ENCODE measurements at places on chromosomes 1 and 21. TPM values are rescaled to one million over a fixed set of nuclear protein-coding genes. Genes with fewer than 3 reads are reported as not detected.

The SYNJ1 gene
- polyA plus RNA-seq = 0.05 TPM

The NT5C1A gene
- not detected for polyA plus RNA-seq

The AGL gene
- polyA plus RNA-seq = 5.0 TPM

The LCE1D gene
- not detected for polyA plus RNA-seq

The CRNN gene
- polyA plus RNA-seq = not detected

The ATAD3C gene
- polyA plus RNA-seq = 3.1 TPM

The PFKFB2 gene
- polyA plus RNA-seq = 0.94 TPM

The CD2 gene
- polyA plus RNA-seq = 325 TPM

The LCE3D gene
- polyA plus RNA-seq = not detected

The ELOA gene
- polyA plus RNA-seq = 16.4 TPM

The RHOU gene
- not detected for polyA plus RNA-seq

The CRYAA gene
- polyA plus RNA-seq = not detected

The ATP6V1G3 gene
- polyA plus RNA-seq = not detected

The USH2A gene
- polyA plus RNA-seq = not detected

The NCAM2 gene
- 0.55 TPM for polyA plus RNA-seq

The CNKSR1 gene
- not detected for polyA plus RNA-seq

The TMEM61 gene
- not detected for polyA plus RNA-seq

The TP53BP2 gene
- polyA plus RNA-seq = 3.5 TPM

The MYCL gene
- polyA plus RNA-seq = 4.0 TPM

The PTGS2 gene
- polyA plus RNA-seq = not detected

The MARK1 gene
- polyA plus RNA-seq = not detected

The HDGF gene
- 32.4 TPM for polyA plus RNA-seq

The HENMT1 gene
- 108 TPM for polyA plus RNA-seq

The KANK4 gene
- polyA plus RNA-seq = not detected

The CCDC17 gene
- 0.47 TPM for polyA plus RNA-seq

The C8A gene
- not detected for polyA plus RNA-seq

The ALPL gene
- not detected for polyA plus RNA-seq

The GPX7 gene
- polyA plus RNA-seq = 31.9 TPM

The MIXL1 gene
- not detected for polyA plus RNA-seq

The CFHR3 gene
- not detected for polyA plus RNA-seq

The WDTC1 gene
- 16.4 TPM for polyA plus RNA-seq

The ORC1 gene
- polyA plus RNA-seq = 1.2 TPM

The TTC34 gene
- polyA plus RNA-seq = 0.07 TPM

The KLHL20 gene
- polyA plus RNA-seq = 13.2 TPM

The PADI2 gene
- 0.20 TPM for polyA plus RNA-seq

The HAPLN2 gene
- not detected for polyA plus RNA-seq

The S1PR1 gene
- 99.8 TPM for polyA plus RNA-seq

The MCOLN3 gene
- polyA plus RNA-seq = not detected

The DNASE2B gene
- not detected for polyA plus RNA-seq

The RXFP4 gene
- polyA plus RNA-seq = not detected

The CHRNB2 gene
- not detected for polyA plus RNA-seq

The PCBP3 gene
- 0.71 TPM for polyA plus RNA-seq

The FABP3 gene
- polyA plus RNA-seq = not detected

The SELP gene
- 1.4 TPM for polyA plus RNA-seq

The TNFRSF8 gene
- not detected for polyA plus RNA-seq

The PCNX2 gene
- polyA plus RNA-seq = 2.6 TPM

The CLIC6 gene
- polyA plus RNA-seq = not detected

The RNU1-1 gene
- 28.1 TPM for polyA plus RNA-seq

The NEGR1 gene
- not detected for polyA plus RNA-seq

The OR6K3 gene
- polyA plus RNA-seq = not detected

The COL24A1 gene
- 0.09 TPM for polyA plus RNA-seq

The CCDC27 gene
- polyA plus RNA-seq = not detected
